ENCODE measurements at places on chromosomes 7 and 10.

GRCh38 chr10:19993714-19994315 lies 177.6 kb downstream of the PLXDC2 start:
- no peak for DNase-seq

DNA sequence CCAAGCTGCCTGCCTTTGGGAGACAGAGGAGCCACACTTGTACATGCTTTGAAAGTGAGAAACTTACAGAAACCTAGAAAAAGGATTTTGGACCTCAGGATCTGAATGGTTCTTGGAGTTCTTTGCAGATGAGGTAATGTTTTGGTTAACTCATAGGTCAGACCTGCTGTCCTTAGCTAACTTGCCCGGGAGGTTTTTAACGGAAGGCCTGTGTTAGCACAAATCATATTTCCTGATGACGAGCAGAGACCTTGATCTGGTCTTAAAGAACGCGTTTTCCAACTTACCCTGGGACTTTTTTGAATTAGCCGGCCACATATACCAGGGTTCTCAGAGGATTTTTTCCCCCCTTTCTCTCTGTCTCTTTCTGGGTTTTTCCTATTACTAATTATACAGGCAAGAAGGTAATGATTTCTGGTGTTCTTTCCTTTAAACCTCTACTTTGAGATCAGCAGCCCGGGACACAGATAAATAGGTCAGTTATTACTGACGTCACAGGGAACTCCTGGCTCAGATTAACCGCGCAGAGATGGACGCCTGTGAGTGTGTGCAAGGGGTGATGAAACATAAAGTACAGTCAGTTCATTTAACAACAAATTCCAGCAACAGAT lies 101.7 kb upstream of the KLF6 start:
- DNase-seq, result peak; percentile 50

GRCh38 chr7:47873762-47874161 lies 74.5 kb downstream of the PKD1L1 start:
- DNase-seq, result no peak

- no peak for DNase-seq
These were observed 19.4 kb upstream of the PAX2 start for GRCh38 chr10:100725869-100726426.

GRCh38 chr10:79051766-79052165 lies 17.0 kb upstream of the ZMIZ1 start:
- DNase-seq, result no peak

DNA sequence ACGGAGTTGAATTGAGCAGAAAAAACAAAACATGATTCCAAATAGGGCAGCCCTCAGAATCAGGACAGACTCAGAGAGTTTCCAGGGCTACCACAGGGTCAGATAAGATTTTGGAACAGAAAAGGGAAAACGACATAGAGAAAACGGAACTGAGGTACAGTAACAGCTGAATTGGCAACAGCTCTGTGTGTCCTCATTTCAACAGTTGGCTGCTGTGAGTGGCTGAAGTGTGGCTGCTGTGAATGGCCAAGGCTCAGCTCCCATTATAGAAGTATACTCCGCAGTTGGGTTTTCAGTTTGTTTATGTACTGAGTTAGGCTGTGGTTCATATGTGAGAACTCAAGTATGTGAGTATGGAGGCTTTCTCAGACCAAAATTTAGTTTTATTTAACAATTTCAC lies 32.0 kb downstream of the ANTXRL start:
- DNase-seq, result no peak

DNA sequence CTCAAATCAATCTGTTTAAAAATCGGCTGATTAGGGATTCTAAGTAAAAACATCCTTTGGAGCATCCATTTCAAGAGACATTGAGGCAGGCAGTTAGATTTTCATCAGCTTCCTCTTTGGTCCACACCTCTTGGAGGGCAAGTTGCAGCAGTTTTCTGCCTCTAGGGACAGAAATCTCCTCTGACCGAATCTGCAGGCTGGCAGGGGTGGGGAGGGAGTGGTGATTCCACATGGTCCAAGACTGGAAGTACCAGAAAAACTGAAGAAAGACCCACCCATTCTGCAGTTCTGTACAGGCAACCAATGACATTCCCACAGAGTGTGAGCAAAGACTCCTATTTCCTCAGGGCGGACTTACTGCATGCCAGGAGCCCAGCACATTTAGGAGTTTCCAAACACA lies 29.0 kb downstream of the FGFBP3 start:
- no peak for DNase-seq

DNA sequence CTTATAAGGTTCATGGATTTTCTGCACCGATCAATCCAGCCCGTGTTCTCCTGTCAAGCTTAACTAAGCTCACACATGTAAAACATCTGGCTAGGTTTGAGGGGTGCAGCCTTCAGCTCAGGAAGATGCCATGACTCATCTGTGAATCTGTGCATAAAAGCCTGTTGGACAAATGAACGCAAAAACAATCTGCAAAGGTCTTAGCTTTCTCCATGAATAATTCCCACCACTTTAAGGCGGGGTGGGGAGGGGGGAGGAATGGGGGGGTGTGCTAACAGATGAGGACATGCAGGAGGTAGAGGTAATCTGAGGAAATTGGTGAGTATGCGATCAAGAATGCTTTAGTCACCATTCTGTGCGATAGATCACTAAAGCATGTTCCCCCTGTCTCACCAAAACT lies 4.8 kb downstream of the DOCK4 start:
- no peak for DNase-seq

Measured in right cardiac atrium (tissue), 5 donors.